Right lobe of liver (tissue), 6 donors: ENCODE measurements at places on chromosomes 3 and 15.

DNA sequence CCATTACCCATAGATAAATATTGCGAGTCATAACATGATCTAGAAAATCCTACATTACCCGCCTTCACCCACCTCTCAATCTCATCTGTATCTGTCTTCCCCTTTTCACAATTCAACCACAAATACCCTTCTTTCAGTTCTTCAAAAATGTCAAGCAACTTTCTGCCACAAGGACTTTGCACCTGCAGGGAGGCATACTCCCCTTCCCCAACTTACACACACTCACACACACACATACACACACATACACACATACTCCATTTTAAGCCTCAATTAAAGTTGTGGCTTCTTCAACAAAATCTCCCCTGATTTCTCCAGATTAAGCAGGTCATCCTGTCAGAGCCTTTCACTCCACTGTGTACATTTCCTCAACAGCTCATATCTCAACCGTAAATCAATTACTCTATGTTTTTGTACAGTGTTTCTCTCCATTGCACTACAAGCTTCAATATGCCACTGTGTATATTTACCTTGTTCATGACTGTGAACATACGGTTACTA is 33.1 kb upstream of the CCDC50 start:
- DNase-seq = no peak
- no peaks in the 10 kb centered on the region for H3K4me1 ChIP-seq
- no peak overlapping the region for H3K4me3 ChIP-seq
- no peaks in the 10 kb centered on the region for H3K27me3 ChIP-seq
- no peaks in the 10 kb centered on the region for H3K36me3 ChIP-seq

GRCh38 chr15:72379856-72380430 is 4.1 kb upstream of the HEXA start:
- no peak overlapping the region for H3K4me3 ChIP-seq
- no peaks in the 10 kb centered on the region for H3K27me3 ChIP-seq
- no peak overlapping the region for H3K27ac ChIP-seq

DNA sequence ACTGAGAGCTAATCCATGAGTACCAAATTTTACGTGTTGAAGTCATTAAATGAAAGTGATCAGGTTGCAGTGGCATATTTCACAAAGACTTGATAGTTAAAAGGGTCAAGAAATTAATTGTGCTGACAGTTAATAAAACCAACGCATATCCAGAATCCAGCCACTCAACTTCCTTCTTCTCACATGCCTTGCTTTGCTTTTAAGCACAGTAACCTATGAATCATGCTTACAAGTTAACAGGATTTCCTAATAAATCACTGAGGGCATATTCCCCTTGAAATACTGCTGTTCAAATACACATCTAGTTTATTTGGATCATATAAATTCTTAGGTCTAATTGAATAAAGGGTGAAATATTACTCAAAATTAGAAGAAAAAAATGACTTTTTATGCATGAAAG is 801.5 kb upstream of the EPHA6 start:
- no peaks in the 10 kb centered on the region for H3K4me1 ChIP-seq
- no peak overlapping the region for H3K27ac ChIP-seq
- no peaks in the 10 kb centered on the region for H3K36me3 ChIP-seq
- no peak for DNase-seq

- H3K27ac ChIP-seq = no peak overlapping the region
- no peaks in the 10 kb centered on the region for H3K36me3 ChIP-seq
- H3K4me1 ChIP-seq = no peaks in the 10 kb centered on the region
Measured at GRCh38 chr3:72666447-72666755, 181.8 kb downstream of the SHQ1 start.

- H3K4me3 ChIP-seq = no peak overlapping the region
- no peak for DNase-seq
- H3K27me3 ChIP-seq = no peaks in the 10 kb centered on the region
- H3K27ac ChIP-seq = no peak overlapping the region
- H3K36me3 ChIP-seq = no peaks in the 10 kb centered on the region
Measured at GRCh38 chr3:12969486-12969885, 103.7 kb downstream of the IQSEC1 start.

- H3K4me1 ChIP-seq = no peaks in the 10 kb centered on the region
- H3K27me3 ChIP-seq = no peaks in the 10 kb centered on the region
- no peak for DNase-seq
- peak overlapping the region; percentile 10 for H3K27ac ChIP-seq
- no peaks in the 10 kb centered on the region for H3K36me3 ChIP-seq
Measured at GRCh38 chr15:92069308-92070250, 216.1 kb downstream of the SLCO3A1 start.

DNA sequence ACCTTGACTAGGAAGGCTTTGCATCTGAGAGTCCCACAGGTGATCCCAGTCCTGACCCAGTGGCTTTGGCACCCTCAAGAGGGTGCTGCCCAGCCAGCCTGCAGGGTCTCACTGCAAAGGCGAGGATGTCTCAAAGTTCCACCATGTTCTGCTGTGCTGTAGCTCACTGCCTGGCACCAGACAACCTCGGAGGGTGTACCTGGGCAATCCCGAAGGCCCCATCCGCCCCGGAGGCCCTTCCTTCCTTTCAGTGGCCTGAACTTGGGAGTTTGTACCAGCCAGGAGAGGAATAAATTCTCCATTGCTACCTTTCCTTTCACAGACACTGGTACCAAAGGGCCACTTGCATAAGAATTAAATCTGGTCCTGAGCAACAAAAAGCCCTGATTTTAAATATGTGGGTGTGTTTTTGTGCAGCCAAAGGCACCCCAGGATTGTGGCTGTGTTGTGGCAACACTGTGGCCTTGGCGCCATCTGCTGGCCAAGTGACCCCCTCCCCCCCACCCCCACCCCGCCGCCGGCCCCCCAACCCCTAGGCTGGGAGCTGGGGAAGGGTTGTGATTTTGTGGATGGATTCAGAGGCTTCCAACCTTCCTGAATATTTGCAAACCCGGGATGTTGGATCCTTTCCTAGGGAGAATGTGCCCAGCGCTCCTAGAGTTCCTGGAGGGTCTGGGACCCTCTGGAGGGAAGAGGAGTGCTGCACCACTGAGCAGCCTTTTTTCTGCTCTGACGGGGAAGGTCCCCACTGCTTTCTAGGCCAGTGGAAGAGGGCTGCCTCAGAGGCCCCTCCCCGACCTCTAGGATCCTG is 9.7 kb upstream of the PTPN23 start:
- H3K27ac ChIP-seq = no peak overlapping the region
- H3K27me3 ChIP-seq = no peaks in the 10 kb centered on the region
- no peak for DNase-seq
- no peaks in the 10 kb centered on the region for H3K36me3 ChIP-seq
- H3K4me1 ChIP-seq = no peaks in the 10 kb centered on the region

DNA sequence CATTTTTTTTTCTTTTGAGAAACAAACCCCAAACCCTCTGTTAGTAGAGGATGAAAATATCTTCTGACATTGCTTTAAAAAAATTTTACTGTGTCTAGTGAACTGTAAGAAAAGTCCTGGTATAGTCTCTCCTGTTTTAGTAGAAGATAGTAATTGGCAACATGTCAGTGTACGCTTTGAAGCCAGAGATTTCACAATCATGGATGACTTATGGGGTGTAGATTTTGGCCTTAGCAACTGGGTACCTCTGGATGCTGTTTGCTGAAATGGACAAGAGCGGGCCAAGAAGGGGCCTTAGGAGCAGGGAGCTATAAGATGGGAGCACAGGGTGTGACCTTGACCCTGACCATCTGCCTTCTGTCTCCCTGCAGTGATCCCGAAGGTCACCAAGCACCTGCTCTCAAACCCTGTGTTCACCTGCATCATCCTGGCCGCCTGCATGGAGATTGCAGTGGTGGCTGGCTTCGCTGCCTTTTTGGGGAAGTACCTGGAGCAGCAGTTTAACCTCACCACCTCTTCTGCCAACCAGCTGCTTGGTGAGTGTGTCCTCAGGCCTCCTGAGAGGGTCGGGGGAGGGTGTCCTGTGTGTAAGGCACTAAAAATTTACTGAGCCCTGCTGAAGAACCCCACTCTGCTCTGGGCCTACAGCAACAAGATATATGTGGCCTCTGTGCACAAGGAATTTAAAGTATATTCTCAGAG is 266.7 kb downstream of the SLCO3A1 start:
- H3K4me1 ChIP-seq = peaks cover 8% of the 10 kb centered on the region
- H3K36me3 ChIP-seq = no peaks in the 10 kb centered on the region
- DNase-seq = no peak
- no peak overlapping the region for H3K27ac ChIP-seq
